ENCODE measurements at places on chromosomes 4 and X. TPM values are rescaled to one million over a fixed set of nuclear protein-coding genes. Genes with fewer than 3 reads are reported as not detected.

The STS gene
- total RNA-seq, result 7.2 TPM

The SPANXB1 gene
- not detected for total RNA-seq

DNA sequence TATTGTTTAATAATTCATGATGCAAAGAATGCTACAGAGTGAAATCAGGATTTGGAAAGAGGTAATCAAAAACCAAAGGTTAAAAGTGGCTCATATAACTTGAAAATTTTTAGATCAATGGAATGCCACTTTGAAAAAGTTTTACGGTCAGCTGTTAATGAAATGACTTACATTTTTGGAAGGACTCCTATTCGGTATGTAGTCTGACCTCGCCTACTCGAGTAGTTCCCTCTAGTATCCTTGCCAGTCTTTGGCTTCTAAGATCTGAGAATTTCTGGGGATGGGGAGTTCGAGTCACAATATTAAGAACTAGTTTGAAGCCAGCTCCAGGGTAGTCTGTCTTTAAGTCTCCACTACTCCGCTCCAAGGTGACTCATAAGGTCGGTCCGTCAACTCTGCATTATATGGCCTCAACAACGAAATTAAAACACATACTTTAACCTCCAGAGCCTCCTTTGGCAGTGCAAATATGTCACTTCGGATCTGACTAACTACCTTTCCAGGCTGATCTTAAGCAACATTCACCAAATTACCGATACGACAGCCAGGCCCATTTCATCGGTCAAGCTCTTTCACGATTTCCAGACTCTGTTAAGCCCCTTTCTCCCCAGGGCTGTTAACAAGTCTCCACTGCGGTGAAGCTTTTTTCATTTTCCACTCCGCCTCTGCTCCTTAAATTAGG is 733 bp upstream of the NAA15 start:
- DNase-seq, result no peak

DNA sequence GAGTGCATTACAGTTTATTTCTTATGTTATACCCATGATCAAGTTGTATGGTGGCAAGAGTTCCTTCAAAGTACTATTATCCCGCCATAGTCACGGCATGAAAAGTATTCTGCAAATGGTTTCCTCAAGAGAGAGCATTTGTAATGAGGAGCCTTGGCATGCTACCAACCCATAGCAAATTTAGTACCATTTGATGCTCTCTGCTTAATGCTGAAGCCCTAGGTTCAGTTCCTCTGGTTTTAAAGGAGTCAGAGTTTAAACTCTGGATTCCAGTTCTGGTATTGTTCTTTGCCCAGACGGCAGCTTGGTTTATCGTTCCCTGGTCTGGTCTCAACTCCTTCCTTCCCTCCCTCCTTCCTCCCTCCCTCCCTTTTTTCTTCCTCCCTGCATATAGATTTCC is 371.3 kb downstream of the BMPR1B start:
- DNase-seq, result no peak

DNA sequence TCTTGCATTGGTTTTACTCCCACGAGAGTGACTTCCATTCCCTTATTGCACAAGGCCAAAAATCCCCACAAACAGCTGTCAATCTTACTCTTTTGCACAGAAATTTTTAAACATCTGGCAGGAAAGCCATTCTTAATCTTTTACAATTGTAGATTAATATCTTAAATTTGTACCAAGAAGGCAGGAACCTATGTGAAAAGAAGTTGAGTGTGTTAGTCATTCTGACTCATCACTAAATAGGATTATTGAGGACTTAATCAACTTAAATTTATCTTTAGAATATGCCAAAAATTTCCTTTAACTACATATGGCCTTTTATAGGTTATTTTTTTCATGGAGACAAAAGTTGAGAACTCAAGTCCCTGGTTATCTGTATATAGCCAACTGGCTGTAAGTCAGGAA is 49.0 kb upstream of the VEGFC start:
- DNase-seq, result no peak
